ENCODE measurements at places on chromosomes 6 and 20. TPM values are rescaled to one million over a fixed set of nuclear protein-coding genes. Genes with fewer than 3 reads are reported as not detected.
A peak's percentile ranks its signal among the peaks of the same experiment; 100 is the strongest.

- DNase-seq: no peak
Observed at GRCh38 chr6:26571592-26572296, 25.0 kb upstream of the ABT1 start.

The ADGRB3 gene
- total RNA-seq: 2.0 TPM

DNA sequence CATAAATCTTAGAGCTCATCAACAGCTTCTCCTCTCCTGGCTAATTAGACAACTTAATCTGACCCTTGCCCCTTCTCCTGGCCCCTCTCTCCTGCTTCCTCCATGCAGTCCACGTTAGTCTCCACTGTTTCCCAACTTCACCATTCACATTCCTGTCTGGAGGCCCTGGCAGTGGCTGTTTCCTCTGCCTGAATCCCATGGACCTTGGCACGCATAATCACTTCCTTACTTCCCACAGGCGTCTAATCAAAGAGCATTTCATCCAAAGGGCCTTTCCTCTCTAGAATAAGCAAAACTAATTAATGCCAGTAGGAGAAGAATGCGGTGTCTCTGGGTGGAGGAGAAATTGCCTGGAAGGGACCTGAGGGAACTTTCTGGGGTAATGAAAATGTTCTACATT, 16.4 kb upstream of the XRN2 start:
- no peak for DNase-seq

The PBX2 gene
- total RNA-seq: 74.3 TPM

The PAK5 gene
- not detected for total RNA-seq

- DNase-seq: no peak
Observed at GRCh38 chr20:10178091-10178490, 40.5 kb upstream of the SNAP25 start.

GRCh38 chr6:89412071-89413005, at the start of gene RRAGD:
Gene RRAGD (minus strand): TSS chr6:89412273. CDS start chr6:89411993, 280 bp downstream.
- peak; percentile 64 for DNase-seq

- no peak for DNase-seq
Observed at GRCh38 chr6:99305021-99305554, 44.4 kb downstream of the FAXC start.

The GRM1 gene
- not detected for total RNA-seq

The ATP6V1G2 gene
- not detected for total RNA-seq

The NKX2-2 gene
- 3.9 TPM for total RNA-seq

GRCh38 chr6:32759669-32760068, 3.7 kb downstream of the HLA-DQB2 start:
- DNase-seq: no peak

GRCh38 chr20:58718121-58718563, 25.5 kb downstream of the NPEPL1 start:
- DNase-seq: no peak

DNA sequence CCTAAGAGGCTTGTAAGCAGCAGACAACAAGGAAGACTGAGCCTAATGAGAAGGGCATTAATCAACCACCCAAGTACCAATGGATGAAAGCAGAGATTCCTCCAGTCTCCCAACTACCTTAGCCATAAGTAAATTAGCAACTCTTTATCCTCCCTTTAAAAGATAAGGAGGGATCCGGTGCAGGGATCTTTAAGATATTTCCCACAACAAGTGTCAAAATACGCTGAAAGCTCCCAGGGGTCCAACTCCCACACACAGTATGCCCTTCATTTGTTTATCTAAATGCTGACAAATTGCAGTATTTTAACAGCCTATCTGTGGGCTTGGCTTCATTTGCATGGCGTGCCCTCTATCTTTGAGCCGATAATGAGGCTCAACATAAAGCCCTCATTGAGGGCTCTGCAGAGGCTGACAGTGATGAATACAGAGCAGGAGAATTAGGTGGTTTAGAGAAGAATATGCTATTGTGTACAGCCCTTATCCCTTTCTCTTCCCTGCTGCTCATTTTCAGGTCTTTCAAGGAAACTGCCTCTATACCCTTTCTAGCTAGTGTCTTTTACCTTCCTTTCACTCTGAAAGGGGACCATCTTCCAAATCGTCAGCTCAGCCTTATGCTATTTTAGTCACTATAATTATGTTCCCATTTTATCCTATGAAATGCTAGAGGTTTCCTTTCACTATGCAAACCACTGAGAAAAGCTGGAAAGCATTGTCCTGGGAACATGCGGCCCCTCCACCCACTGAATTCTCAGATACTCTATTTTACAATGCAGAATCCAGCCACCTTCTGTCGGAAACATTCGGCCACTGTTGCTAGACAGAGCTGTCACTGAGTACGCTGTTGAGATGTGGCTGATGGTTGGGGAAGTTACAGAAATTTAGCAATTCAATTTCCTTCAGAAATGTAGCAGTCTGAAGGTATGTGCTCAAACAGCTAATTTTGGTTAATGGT, 575.2 kb upstream of the JAG1 start:
- DNase-seq: no peak

DNA sequence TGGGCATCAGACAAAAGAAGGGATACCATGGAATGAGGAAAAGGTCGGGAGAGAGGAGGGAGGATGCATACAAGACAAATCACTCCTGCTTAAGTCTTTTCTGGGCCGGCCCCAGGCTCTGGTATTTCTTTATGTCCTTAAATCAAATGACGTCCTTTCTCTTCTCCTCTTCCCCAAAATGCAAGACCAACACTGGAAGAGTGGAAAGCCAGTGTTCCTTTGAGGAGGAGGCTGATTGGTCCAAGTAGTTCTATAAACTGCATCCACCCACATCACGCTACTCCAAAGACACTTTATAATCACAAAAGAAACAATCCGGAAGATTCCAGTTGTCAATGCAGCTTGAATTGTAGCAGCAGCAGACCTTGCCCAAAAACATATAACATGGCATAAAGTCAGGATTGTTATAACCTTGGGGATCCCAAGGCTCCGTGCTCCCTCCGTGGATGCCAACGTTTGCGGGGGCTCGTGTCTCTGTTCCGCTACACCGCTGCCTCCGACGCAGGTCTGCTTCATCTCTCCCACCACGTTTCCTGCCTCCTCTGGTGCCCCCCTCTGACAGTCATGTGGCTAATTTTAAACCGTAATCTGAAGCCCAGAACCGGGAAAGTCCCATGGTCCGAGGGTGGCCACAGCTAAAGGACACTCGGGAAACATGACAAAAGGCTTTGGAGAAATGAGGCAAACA, 47.1 kb downstream of the MCUR1 start:
- DNase-seq: peak; percentile 70

- DNase-seq: no peak
Observed at GRCh38 chr6:10393544-10394225, 21.2 kb downstream of the TFAP2A start.

DNA sequence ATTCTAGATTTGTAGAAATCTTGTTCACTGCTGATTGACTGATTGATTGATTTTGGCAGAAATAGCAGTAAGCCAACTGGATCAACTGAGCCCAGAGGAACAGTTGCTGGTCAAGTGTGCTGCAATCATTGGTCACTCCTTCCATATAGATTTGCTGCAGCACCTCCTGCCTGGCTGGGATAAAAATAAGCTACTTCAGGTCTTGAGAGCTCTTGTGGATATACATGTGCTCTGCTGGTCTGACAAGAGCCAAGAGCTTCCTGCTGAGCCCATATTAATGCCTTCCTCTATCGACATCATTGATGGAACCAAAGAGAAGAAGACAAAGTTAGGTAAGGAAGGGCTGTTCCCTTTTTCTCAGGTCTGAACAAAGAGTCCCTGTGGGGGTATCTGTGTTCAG, 31.2 kb downstream of the TREML1 start:
- DNase-seq: no peak

The DNPH1 gene
- total RNA-seq: 304 TPM

DNA sequence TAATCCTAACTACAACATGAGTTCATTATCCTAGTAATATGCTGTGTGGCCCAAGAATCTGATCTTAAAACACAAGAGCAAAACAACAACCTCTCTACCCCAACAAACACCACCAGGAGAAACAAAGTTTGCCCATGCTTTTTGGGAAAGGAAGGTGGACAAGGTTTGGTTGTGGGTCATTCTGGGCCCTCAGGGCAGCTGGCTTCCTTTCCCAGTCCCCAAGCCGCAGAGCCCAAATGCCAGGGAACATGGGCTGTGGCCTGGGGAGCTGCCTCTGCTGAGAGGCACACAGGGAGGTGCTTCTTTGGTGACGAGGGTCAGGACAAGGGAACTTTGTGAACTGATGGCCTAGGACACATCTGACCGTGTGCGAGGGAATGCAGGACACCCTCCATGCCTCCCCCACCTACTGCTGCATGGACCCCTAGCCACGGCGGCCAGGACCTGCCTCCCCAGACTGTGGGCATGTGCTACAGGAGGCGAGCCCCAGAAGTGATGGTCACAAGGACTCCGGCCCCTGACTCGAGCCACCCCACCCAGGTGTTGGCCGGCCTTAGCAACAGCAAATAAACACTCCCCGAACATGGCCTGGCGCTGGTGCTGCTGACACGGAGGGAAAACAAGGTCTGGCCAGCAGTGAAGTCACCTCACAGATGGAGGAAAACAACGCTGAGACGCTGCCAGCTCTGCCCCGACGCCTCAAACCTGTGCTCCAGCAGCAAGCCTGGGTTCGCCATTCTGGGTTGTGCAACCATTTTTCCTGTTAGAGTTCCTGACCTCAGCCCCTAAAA, 55.6 kb downstream of the RRBP1 start:
- peak; percentile 66 for DNase-seq

DNA sequence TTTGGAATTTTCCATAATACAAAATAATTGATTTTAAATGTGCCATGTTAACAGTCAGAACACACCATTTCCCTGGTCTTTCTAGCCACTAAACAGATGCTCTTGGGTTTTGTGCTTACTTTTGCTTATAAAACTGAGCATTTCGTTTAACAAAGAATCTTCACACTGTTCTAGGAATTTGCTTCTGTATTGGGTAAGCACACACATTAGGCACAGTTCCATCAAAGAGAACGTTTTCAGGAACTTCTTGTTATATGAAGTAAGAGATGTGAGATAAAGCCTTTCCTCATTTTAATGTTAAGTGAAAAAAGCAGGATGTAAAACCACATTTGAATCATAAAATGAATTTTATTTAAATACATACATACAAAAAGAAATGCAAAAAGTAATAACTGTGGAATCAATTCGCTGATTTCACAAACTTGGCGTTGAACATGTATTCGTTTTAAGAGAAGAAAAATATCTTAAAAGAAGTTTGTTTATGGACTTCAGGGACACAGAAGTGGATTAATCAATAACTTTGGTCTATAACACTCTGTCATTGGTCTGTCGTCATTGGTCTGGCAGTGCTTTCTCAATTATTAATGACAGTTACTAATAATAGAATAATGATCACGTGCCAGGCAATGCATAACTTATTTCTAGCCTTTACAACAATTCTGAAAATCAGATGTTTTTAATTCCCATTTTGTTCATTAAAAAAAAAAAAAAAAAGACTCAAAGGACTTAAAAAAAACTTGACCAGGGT, 199.9 kb upstream of the PRDM1 start:
- DNase-seq: no peak

GRCh38 chr20:35284992-35285805, 627 bp upstream of the EIF6 start:
- DNase-seq: no peak

GRCh38 chr20:46057856-46058598, 29.0 kb downstream of the SLC12A5 start:
- peak; percentile 54 for DNase-seq

The GPX5 gene
- not detected for total RNA-seq

DNA sequence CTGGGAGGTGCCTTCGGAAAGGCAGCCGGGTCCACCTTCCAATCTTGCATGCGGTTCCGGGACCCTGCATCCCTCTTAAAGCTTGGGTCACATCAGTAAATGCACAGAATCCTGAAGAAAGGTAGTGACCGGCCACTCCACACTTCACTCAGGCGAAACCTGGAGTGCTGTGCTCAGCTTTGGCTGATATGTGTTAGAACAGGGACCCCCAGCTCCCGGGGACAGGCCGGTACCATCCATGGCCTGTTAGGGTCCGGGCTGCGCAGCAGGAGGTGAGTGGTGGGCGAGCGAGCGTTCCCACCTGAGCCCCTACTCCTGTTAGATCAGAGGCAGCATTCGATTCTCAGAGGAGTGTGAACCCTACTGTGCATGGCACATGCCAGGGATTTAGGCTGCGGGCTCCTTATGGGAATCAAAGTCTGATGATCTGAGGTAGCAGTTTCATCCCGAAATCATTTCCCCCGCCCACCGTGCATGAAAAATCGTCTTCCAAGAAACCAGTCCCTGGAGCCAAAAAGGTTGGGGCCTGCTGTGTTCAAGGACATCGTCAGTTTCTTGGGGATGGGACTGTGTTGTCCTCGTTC, 143.0 kb downstream of the ERMARD start:
- DNase-seq: no peak

DNA sequence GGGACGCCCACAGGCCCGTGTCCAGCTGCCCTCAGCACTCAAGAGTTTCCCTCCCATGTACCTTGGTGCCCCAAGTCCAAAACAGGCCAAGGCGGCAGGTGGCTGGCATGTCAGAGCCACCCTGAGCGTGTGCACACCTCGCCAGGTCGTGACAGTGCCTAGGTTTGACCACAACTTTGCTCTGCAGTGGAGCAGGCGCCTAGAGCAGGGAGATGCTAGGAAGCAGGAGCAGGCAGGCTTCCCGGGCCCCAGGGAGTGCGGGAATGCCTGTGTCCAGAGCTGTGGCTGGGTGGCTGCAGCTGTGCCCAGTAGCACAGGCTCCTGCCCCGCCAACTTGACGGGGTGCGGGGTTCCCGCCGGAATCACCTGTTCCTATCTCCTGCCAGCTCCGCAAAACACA, 380.8 kb upstream of the IMPG1 start:
- DNase-seq: no peak

The PRPH2 gene
- 0.67 TPM for total RNA-seq
